ENCODE measurements at places on chromosomes 6 and 20.

DNA sequence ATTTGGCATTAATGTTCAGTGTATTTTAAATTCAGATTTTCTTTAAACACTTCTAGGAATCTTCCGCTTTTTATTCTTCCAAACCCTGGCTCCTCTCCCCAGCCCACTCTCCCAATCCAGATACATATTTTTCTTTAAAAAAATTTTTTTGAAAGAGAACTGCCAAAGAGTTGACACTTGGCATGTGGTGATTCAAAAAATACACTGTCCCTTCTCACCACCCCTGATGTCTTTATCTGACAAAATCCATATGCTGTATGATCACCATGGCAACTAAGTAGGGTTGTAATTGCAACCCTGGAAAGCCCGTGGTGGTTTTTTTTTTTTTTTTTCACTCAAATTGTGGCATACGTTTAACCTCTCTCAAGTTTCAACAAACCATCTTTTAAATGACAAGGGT, 355.8 kb upstream of the SASH1 start:
- no peak for DNase-seq

DNA sequence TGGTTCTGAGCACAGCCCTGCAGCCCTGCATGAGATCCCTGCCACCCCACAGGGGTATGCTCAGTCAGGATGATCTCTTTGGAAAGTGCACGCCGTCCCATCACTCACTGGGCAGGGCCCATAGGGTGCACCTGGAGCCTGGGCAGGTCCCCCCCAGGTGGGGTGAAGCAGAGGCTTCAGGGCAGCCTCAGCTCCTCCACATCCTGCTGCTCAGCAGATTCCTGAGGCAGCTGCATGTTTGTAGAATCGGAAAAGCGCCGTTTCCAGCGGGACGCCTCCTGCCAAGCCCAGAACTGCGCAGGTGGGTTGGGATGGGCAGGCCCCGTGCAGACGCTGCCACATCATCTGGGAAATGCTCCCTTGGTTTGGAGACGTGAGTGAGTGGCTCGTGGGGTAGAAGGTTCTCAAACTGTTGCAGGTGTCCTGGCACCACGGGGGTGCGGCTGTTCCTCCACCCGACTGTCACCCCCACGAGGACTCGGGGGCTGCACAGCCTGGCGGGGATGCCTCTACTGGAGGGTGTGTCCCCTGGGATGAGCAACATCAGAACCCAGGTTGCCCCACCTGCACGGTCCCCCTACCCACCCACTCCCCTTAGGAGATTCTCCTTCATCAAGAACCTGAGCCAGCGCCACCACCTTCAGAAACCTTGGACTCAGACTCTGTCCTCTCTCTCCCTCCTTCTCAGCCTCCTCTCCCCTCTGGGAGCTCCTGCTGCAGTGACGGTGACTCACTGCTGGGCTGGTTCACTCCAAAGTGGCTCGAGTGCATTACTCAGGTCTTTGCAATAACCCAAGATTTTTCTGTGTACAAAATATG, 334.1 kb downstream of the TAF4 start:
- DNase-seq: no peak

GRCh38 chr6:63795006-63795405, 159.4 kb downstream of the PHF3 start:
- DNase-seq: no peak

GRCh38 chr20:11274141-11274594, 600.4 kb upstream of the JAG1 start:
- peak; percentile 50 for DNase-seq

GRCh38 chr6:169454204-169454871, 200.7 kb upstream of the THBS2 start:
- no peak for DNase-seq

Measured in ureter (tissue), 1 donor.